ENCODE measurements at places on chromosomes 2 and 18.

- DNase-seq, result no peak
Observed at GRCh38 chr2:58407487-58407886, 166.4 kb upstream of the FANCL start.

GRCh38 chr18:30929718-30930117, 112.8 kb downstream of the DSC3 start:
- DNase-seq, result no peak

DNA sequence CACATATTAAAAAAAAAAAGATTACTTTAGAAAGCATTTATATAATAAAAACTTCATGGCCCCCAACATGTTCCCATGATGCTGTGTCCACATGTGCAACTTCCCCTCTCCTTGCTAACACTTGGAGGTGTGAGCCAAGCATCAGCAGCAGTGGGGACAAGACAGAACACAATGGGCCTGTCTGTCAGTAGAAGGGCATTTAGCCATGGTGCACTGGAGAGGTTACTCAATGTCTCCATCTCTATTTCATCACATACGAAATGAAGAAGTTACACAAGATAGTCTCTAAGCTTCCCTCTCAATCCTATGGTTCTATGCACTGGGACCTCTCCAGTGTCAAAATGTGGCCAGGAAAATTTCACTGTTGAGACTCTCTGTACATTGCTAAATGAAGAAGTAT, 2.5 kb downstream of the VIT start:
- no peak for DNase-seq

DNA sequence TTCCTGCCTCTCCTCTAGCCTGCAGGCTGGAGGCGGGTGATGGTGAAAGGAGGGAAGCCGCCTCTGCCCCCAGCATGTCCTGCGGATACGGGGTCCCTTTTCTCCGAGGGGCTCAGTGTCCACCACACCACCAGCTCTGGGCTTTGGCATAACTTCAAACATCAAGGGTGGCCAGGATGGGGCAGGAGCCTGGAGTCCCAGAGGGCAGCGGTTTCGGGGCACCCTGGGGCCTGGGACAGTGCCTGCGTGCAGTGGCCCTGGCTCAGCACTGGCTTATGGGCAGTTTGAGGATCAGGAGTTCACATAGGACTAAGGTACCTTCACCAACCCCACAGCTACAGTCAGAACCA, 85.5 kb upstream of the GPC1 start:
- DNase-seq, result no peak

- no peak for DNase-seq
Observed at GRCh38 chr18:79260510-79260909, 135.2 kb upstream of the NFATC1 start.

- DNase-seq, result no peak
Observed at GRCh38 chr18:12860530-12860929, 23.5 kb downstream of the PTPN2 start.

DNA sequence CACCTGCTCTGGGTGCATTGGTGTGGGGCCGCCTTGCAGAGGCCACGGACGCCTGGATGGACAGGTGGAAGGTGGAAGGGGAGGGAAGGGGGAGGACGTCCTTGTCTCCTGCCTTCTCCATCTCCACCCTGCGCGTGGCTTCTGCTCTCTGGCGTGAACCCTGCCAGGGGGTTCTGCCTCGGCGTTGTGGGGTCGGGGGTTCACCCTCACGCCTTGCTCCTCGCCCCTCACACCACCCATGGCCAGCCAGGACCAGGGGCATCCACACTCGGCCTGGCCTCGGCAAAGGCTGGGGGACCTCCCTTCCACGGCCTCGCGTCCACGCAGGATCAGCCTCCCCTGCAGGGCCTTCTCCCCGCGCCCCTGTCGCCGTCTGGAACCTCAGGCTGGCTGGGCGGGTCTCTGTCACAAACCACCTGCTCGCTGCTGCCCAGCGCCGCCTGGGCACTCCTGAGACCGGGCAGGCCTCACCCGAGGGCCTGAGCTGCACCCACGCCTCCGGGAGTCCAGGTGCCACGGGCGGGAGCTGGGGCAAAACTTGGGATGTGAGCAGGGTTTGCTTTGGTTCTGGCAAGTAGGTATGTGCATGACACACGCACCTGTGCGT, 655.9 kb downstream of the GALR1 start:
- no peak for DNase-seq

DNA sequence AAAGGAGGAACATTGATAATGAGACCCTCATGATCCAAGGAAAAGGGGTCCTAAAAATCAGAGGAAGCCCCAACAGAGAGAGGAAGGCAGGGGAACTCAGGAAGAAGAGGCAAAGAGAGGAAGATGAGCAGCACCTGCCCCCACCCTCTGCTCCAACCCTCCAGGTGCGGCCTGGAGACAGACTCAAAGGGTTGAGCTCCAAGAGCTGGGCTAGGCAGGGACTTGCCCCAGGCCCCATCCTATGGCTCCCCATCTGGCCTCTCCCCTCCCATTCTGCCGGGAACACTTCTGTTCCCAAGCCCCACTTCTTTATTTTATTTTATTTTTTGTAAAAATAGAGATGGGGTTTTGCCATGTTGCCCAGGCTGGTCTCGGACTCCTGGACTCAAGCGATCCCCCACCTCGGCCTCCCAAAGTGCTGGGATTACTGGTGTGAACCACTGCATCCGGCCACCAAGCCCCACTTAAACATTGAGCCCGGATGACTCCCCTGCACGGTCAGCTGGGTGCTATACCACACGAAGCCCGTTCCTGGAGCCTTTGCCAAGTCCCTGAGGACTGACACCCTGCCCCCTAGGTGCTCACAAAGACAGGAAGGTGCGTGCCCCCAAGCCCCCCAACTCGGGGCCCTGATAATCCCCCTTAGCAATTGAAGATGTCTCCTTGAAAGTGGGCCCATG, 3.8 kb upstream of the GPR55 start:
- DNase-seq, result no peak

- DNase-seq, result no peak
Observed at GRCh38 chr2:55019526-55020258, 30.6 kb downstream of the RTN4 start.

DNA sequence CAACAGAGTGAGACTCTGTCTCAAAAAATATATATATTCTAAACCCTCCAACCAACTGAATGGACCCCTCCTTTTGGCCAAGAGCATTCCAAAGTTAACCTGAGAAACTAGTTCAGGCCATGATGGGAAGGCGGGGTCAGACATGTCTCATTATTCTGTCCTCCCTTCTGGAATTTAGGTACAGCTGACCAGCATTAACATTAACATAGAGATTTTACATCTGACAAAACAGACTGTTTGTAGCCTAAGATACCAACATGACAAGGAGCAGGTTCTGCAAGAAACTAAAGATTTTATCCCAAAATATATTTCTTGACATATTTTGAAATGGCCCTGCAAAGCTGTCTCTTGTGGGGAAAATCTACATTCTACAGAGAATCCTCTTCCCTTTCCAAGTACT, 6.8 kb upstream of the PDK1 start:
- DNase-seq, result no peak

GRCh38 chr2:191638079-191638801, 39.7 kb upstream of the NABP1 start:
- no peak for DNase-seq

- DNase-seq, result no peak
Observed at GRCh38 chr2:127100251-127101047, 6.5 kb downstream of the BIN1 start.

DNA sequence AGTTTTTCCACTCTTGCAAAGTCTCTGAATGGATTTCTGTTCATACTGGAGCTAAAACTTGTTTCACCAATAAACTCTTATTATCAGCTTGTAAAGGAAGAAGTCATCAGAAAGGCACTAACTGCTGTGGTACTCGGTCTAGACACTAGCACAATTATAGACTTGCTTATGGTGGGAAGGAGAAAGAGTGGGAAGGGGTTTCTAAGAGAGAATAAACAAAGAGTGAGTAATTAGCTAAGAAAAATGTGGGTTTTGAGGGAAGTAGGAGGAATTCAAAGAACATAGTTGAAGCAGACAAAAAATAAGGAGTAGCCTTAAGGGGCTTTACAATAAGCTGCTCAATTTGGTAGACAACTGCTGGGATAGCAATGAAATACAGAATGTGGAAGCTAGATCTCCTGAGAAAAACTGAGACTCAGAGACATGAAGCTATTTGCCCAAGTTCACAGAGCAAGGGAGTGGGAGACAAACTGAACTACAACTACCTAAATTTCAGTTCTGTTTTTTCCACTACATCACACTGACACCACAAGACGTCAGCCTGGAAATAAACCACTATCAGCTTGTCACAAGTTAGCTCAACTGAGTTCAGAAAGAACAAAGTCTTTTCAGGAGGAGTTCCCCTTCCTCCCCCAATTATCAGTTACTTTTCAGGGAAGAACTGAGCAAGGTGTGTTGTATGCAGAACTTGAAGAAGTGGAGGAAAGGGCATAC, 59.7 kb downstream of the MAP4K3 start:
- no peak for DNase-seq

DNA sequence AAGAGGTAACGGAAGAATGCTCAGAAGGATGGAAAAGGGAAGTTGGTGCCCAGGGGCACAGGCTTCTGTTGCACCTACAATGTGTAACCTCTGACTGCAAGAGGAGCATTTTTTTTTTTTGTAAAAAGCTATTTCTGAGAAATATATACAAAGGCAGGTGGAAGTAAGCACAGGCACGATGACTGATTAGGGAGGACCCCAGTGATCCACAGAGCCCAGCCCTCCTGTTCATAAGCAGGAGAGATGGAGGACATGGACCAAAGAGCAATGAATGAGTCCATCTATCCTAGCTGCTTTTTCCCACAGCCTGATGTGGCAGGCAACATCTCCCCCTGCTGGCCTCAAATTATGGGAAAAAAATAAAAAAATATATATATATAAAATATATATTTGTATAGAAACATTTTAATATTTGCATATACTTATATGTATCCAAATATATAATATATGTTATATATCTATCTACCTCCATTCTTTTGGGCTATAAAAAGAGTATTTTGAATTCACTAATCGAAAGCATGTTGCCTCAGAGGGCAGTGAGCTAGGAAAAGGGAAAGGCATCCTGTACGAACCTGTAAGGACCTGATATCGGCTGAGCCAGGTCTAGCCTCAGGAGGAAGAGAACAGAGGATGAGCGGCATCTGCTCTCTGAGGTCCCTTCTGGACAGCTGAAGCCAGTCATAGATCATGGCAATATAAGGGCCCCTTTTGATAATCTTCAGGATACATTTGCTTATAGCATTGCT, 166.0 kb upstream of the STK17B start:
- DNase-seq, result no peak

DNA sequence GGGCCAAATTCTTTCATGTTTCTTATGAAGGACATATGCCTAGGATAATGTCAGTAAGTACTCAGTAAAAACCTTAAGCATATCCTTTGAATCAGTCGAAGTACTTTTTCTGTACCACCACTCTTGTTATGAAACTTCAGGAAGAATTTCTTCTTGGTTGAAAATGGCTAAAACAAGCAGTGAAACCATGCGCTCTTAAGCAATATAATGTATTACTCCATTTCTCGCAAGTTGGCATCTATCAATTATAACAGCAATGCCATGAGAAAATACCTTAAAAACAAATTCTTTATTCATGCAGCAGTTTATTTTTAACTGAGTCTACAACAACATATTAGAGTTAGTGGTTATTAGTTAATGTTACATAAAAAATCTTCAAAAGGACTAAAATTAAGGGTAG, 41.0 kb downstream of the SLC66A3 start:
- DNase-seq, result no peak

GRCh38 chr18:48022531-48023329, 92.3 kb upstream of the SMAD2 start:
- no peak for DNase-seq

DNA sequence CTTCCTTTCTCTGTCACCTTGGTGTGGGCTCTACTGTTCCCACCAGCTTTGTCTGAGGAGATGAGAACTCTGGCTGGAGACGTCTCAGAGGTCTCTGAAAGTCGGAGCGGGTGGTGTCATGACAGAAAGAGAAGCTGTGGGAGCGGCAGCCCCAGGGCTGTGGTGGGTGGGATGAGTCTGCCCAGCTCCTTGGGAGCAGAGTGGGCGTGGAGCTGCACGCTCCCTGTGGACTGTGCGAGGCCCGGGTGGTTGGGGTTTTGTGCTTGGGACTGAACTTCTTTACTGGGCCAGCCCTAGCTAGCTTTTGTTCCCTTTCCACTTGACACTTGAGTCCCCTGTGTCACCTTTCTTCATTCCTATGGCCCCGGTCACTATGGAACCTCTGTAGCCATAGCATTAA, 10.4 kb downstream of the TOGARAM2 start:
- DNase-seq, result no peak
